Activated CD8-positive, alpha-beta T cell treated with anti-CD3 and anti-CD28 coated beads for 36 hours (primary cell): ENCODE measurements at places on chromosomes 7 and 10. TPM values are rescaled to one million over a fixed set of nuclear protein-coding genes. Genes with fewer than 3 reads are reported as not detected.

Gene NME8
- total RNA-seq = not detected

Gene EN2
- not detected for total RNA-seq

Gene SPDYE11
- not detected for total RNA-seq

Gene OR6V1
- not detected for total RNA-seq

Gene CALML3
- total RNA-seq = not detected

Gene SDHAF3
- 43.0 TPM for total RNA-seq

Gene KIAA1217
- total RNA-seq = 1.3 TPM

Gene CPA5
- total RNA-seq = 0.25 TPM

Gene GATA3
- 27.2 TPM for total RNA-seq

Gene CYP17A1
- total RNA-seq = not detected

Gene ITGA8
- total RNA-seq = not detected

Gene COL17A1
- not detected for total RNA-seq

Gene TAS2R41
- not detected for total RNA-seq

Gene NEURL1
- total RNA-seq = 1.9 TPM

Gene BTBD16
- total RNA-seq = not detected

Gene KLF14
- total RNA-seq = not detected

Gene SLC29A4
- 2.5 TPM for total RNA-seq

Gene SPACDR
- total RNA-seq = 3.7 TPM

DNA sequence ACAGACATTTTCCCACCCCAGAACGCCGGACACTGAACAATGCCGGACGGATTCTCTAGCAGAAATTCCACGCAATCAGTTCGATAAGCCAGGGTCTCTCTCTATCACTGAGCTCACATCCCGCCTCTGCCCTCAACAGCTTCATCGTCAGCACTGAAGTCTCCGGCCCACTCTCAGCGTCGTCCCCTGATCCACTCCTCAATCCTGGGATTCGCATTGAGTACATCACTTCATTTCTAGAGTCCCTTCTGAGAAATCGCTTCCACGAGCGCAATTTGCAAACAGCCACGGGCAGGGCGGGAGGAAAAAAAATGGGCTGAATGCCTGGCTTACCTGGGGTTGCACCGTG, 365 bp downstream of the YME1L1 start:
- H3K36me3 ChIP-seq = peaks cover 65% of the 10 kb centered on the region
- no peaks in the 10 kb centered on the region for H3K27me3 ChIP-seq
- peak overlapping the region; percentile 100 for H3K27ac ChIP-seq
- H3K4me3 ChIP-seq = peak overlapping the region; percentile 91
- peaks cover 38% of the 10 kb centered on the region for H3K4me1 ChIP-seq

GRCh38 chr10:45000138-45000751, 478 bp upstream of the ZNF22 start:
- H3K36me3 ChIP-seq = peaks cover 37% of the 10 kb centered on the region
- no peaks in the 10 kb centered on the region for H3K27me3 ChIP-seq
- peaks cover 46% of the 10 kb centered on the region for H3K4me1 ChIP-seq
- H3K27ac ChIP-seq = peak overlapping the region; percentile 97

DNA sequence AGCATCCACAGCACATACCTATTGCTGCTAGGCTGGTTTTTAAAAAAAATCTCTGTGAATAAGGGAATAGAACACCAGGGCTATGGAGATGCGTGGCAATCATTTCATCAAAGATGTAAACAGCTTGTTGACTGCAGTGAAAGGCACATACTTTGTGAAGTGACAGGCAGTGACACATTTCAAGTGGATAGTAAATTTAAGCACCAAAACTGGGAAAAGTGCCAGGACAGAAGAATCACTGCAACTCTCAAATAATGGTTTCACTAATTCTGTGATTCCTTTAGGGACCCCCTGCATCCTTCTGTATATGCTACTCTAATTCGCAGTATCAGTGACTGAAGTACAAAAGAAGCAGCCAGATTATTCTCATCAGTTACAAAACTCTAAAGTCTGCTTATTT, 145.2 kb upstream of the KLF14 start:
- peak overlapping the region; percentile 74 for H3K27ac ChIP-seq
- H3K4me1 ChIP-seq = peaks cover 46% of the 10 kb centered on the region
- no peak for DNase-seq
- H3K4me3 ChIP-seq = no peak overlapping the region

GRCh38 chr7:134372858-134373257, 56.1 kb upstream of the SLC35B4 start:
- no peak for DNase-seq
- peaks cover 21% of the 10 kb centered on the region for H3K27me3 ChIP-seq
- no peak overlapping the region for H3K27ac ChIP-seq

GRCh38 chr10:106768204-106768603, 396.3 kb downstream of the SORCS1 start:
- DNase-seq = no peak
- no peak overlapping the region for H3K27ac ChIP-seq
- H3K4me1 ChIP-seq = no peaks in the 10 kb centered on the region
- no peaks in the 10 kb centered on the region for H3K27me3 ChIP-seq

- no peak overlapping the region for H3K27ac ChIP-seq
- no peaks in the 10 kb centered on the region for H3K36me3 ChIP-seq
- H3K4me1 ChIP-seq = no peaks in the 10 kb centered on the region
- no peaks in the 10 kb centered on the region for H3K27me3 ChIP-seq
- H3K4me3 ChIP-seq = no peak overlapping the region
These were observed 23.4 kb upstream of the MGAM2 start for GRCh38 chr7:142088022-142088714.

GRCh38 chr10:76089556-76090180, 658.2 kb downstream of the LRMDA start:
- H3K27me3 ChIP-seq = peaks cover 3% of the 10 kb centered on the region
- H3K27ac ChIP-seq = no peak overlapping the region
- no peaks in the 10 kb centered on the region for H3K4me1 ChIP-seq

- no peaks in the 10 kb centered on the region for H3K4me1 ChIP-seq
- H3K36me3 ChIP-seq = no peaks in the 10 kb centered on the region
- no peak overlapping the region for H3K27ac ChIP-seq
- peaks cover 3% of the 10 kb centered on the region for H3K27me3 ChIP-seq
- DNase-seq = no peak
- H3K4me3 ChIP-seq = no peak overlapping the region
These were observed 209.3 kb upstream of the IMMP2L start for GRCh38 chr7:111771638-111772037.

- H3K4me3 ChIP-seq = no peak overlapping the region
- no peak overlapping the region for H3K27ac ChIP-seq
- no peak for DNase-seq
- no peaks in the 10 kb centered on the region for H3K4me1 ChIP-seq
- no peaks in the 10 kb centered on the region for H3K27me3 ChIP-seq
These were observed 36.0 kb upstream of the RSU1 start for GRCh38 chr10:16853201-16853600.

DNA sequence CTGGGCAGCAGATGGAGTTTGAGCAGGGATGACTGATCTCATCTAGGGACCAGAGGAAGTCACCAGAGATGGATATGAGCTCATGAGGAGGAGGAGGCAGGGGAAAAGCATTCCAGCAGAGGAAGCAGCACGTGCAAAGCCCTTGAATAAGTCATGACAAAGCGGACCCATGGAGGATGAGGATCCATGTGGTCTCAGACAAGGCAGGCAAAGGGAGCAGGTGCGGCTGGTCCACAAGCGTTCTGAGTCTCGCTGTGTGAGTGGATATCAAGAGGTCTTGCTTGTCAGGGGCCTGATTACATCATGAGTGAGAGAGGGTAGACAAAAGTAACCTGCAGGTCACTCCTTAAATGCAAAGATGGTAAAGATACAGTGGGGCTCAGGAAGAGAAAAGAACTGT, 307.6 kb downstream of the GRID1 start:
- H3K27ac ChIP-seq = no peak overlapping the region
- no peak overlapping the region for H3K4me3 ChIP-seq
- DNase-seq = no peak
- no peaks in the 10 kb centered on the region for H3K36me3 ChIP-seq
- no peaks in the 10 kb centered on the region for H3K4me1 ChIP-seq
- peaks cover 14% of the 10 kb centered on the region for H3K27me3 ChIP-seq

GRCh38 chr10:44818701-44819127, 92.4 kb upstream of the TMEM72 start:
- no peak overlapping the region for H3K4me3 ChIP-seq
- peaks cover 5% of the 10 kb centered on the region for H3K27me3 ChIP-seq
- H3K36me3 ChIP-seq = no peaks in the 10 kb centered on the region
- no peak overlapping the region for H3K27ac ChIP-seq

DNA sequence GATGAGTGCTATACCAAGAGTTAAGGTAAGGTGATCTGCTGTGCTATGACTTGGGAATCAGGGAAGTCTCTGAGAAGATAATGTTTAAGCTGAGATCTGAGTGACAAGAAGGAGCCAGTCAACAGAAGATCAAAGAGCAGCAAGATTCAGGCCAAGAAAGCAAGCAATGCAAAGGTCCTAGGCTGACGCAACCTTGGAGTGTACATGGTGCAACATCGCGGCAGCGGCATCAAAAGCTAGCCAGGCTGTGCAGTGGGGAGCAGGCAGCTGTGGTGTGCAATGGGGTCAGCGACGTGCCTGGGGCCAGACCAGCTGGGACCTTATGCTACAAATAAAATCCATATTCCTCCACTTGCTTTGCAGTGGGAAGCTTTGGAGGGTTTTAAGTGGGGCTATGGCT, 324.1 kb downstream of the LRMDA start:
- H3K27ac ChIP-seq = no peak overlapping the region
- H3K4me1 ChIP-seq = no peaks in the 10 kb centered on the region
- H3K27me3 ChIP-seq = peaks cover 4% of the 10 kb centered on the region
- no peak overlapping the region for H3K4me3 ChIP-seq
- DNase-seq = no peak
- no peaks in the 10 kb centered on the region for H3K36me3 ChIP-seq

DNA sequence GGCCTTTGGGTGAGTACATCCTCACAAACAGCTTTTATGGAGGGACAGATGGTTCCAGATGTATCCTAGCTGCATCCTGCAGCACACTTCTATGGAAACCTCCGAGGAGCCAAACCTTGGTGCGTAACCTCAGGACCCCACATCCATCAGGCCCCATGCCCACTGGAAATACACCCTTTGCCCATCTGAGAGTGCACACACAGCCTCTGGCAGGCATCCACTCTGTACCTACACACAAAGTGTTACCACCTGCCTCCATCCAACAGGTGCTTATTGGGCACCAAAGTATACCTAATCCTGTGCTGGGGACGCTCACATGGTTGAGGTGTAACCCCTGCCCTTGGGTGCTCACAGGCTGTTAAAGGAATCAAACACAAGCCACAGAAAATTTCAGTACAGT, 117.9 kb downstream of the ADCY1 start:
- H3K36me3 ChIP-seq = no peaks in the 10 kb centered on the region
- no peak for DNase-seq
- no peaks in the 10 kb centered on the region for H3K27me3 ChIP-seq
- no peak overlapping the region for H3K27ac ChIP-seq
- H3K4me3 ChIP-seq = no peak overlapping the region

GRCh38 chr7:17471325-17471724, 172.9 kb downstream of the AHR start:
- peaks cover 7% of the 10 kb centered on the region for H3K27me3 ChIP-seq
- H3K36me3 ChIP-seq = no peaks in the 10 kb centered on the region
- H3K4me1 ChIP-seq = peaks cover under 1% of the 10 kb centered on the region
- H3K4me3 ChIP-seq = no peak overlapping the region
- no peak for DNase-seq

DNA sequence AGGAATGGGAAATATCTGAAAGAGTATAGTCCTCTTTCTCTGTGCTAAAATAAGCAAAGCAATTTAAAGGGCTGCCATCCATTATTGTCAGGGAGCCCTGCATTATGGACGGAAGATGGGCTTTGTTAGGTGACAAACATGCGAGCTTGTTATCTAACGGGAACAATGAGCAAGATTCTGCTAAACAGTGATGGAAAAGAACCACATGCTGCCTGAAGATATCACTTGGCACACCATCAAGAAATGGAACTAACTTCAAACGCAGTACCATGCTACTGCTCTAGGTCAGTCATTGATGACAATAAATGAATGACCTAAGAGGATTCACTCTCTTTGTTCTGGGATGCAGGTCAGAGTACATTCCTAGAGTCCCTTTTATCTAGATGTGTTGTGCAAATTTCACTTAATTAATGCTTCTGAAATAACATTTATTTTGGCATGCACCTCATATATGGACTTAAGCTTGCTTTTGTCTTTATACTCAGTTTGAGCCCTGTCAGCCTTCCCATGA, 175.7 kb upstream of the PTN start:
- H3K4me3 ChIP-seq = no peak overlapping the region
- no peak overlapping the region for H3K27ac ChIP-seq
- H3K27me3 ChIP-seq = no peaks in the 10 kb centered on the region
- DNase-seq = no peak

DNA sequence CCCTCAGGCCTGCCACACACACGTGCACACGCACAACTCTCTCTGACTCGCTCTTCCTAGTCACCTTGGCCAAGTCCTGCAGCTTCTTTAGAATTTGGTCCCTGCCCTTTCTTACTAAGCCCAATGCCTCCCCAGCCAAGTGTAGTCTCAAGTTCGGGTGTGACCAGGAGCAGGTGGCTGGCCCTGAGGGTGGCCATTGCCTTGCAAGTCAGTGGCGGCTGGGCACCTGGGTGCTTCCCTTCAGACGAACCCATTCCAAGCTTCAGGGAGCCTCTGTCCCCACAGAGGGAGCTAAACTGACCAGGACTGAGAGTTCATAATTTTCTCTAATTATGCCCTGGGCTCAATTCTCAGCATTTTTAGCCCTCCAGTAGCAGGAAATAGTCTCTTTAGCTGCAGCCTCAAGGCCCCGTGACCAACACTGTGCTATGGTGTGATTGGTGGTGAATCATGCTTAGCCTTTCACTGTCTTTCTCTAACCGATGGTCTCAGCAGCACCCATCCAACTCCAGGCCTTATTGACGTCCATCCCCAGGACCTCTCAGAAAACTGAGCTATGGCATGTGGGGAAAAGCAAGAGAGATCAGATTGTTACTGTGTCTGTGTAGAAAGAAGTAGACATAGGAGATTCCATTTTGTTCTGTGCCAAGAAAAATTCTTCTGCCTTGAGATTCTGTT, 34.7 kb upstream of the FXYD4 start:
- DNase-seq = no peak
- peaks cover 18% of the 10 kb centered on the region for H3K4me1 ChIP-seq
- H3K4me3 ChIP-seq = no peak overlapping the region

- no peak for DNase-seq
- no peak overlapping the region for H3K4me3 ChIP-seq
- H3K27ac ChIP-seq = no peak overlapping the region
- no peaks in the 10 kb centered on the region for H3K4me1 ChIP-seq
These were observed 19.9 kb downstream of the SLC29A3 start for GRCh38 chr10:71338728-71339495.

- no peak overlapping the region for H3K27ac ChIP-seq
- no peaks in the 10 kb centered on the region for H3K27me3 ChIP-seq
- H3K36me3 ChIP-seq = no peaks in the 10 kb centered on the region
- no peak for DNase-seq
- H3K4me1 ChIP-seq = no peaks in the 10 kb centered on the region
- H3K4me3 ChIP-seq = no peak overlapping the region
These were observed 409.7 kb upstream of the MTPN start for GRCh38 chr7:136386876-136387275.

GRCh38 chr7:151903249-151904032, 26.5 kb upstream of the PRKAG2 start:
- H3K4me3 ChIP-seq = no peak overlapping the region
- peaks cover 21% of the 10 kb centered on the region for H3K27me3 ChIP-seq
- no peaks in the 10 kb centered on the region for H3K36me3 ChIP-seq
- no peak for DNase-seq
- H3K4me1 ChIP-seq = no peaks in the 10 kb centered on the region

- H3K36me3 ChIP-seq = no peaks in the 10 kb centered on the region
- peaks cover 24% of the 10 kb centered on the region for H3K4me1 ChIP-seq
- H3K27me3 ChIP-seq = peaks cover 2% of the 10 kb centered on the region
- peak; percentile 20 for DNase-seq
- H3K27ac ChIP-seq = peak overlapping the region; percentile 54
These were observed 59.9 kb downstream of the ALOX5 start for GRCh38 chr10:45433716-45434469.

- no peak overlapping the region for H3K4me3 ChIP-seq
- DNase-seq = no peak
- H3K4me1 ChIP-seq = peaks cover 13% of the 10 kb centered on the region
- peaks cover 61% of the 10 kb centered on the region for H3K36me3 ChIP-seq
- no peaks in the 10 kb centered on the region for H3K27me3 ChIP-seq
These were observed 72.5 kb downstream of the WDR37 start for GRCh38 chr10:1128649-1129048.
